Esophagus squamous epithelium (tissue), 5 donors: ENCODE measurements at places on chromosomes 5 and 9.

- no peak for DNase-seq
These were observed 37.2 kb downstream of the TLE1 start for GRCh38 chr9:81652058-81652687.

DNA sequence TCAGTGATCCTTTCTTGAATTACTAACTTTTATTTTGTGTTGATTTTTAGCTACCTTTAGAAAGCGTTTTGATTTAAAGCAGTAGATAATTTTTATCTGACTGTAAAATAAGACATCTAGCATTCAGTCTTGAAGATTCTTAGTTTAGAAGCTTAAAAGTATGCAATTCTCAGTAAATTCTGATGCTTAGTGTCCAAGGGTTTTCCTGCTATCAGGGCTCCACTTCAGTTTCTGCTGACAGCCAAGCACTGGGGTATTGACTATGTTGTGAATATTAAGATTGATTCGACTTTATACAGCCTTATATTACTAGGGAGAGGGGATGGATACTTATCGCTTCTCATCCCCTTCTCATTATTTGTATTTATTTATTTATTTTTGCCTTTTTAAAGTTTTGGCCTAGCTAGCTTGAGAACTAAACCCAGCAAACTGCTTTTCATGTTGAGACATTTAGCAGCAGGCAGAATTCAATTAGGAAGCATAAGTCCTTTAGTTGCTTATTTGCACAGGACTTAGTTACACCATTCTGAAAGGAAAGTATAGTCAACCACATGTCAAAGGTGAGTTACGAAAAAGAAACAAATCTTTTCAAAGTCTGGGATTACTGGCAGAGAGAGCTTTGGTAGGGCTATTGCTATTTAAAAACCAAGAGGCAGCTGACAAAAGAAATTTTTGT is 2.9 kb downstream of the PBX3 start:
- DNase-seq: no peak

DNA sequence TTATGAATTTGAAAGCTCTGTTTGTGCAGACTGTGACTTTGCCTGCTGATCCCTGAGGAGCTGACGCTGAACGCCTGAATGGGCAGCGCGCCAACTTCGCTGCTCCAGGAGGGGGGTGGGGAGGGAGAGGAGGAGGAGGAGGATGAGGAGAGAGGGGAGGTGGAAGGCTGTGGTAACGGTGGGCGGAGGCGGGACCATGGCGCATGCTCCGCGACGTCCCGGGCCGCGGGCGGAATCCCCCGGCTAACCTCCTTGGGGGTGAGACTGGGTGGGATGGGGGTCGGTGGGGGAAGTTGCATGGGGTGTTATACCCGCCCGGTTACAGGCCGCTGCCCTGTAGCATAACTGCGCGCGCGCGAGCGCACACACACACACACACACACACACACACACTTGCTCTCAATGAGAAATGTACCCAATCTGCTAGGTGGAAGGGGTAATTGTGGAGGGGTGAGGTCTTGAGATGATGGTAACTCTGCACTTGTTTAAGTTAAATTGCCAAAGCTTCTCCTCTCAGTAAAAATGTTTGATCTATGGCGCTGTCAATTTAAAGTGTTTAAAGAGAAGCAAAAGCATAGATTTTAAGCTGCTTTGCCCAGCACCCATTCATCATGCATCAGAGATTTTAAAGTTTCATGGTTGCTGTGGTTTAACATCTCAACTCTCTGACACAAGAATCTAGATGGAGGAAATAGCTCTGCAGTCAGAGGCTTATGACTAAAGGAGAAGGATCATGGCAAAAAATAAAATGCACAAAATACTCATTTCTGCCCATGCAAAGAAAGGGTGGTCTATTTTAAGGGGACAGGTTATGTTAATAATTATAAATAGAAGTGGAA is 76.6 kb upstream of the TBCA start:
- DNase-seq: no peak

DNA sequence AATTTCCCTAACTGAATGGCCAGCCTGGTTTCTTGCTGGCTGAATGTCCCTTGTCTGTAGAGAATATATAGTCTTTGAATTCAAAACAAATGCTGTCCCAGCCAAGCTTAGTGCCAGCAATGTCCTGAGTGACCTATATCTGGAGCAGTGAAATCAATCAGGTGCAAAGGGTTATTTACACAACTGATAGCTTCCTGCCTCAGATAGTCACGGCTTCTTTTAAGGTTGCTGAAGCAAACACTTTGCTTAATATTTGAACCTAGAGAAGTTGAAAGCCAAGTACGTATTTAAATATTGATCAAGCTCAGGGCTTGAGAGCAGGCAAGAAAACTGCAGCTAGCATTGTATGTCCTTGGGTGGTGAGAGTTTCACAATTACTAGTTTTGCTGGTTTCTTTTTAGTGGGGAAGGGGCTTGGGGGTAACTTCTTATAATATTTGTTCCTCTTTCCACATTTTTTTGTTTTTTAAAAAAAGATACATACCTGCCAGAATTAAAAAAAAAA is 2.0 kb upstream of the ARHGEF28 start:
- no peak for DNase-seq

- DNase-seq: no peak
These were observed 14.5 kb downstream of the CATSPER3 start for GRCh38 chr5:134982230-134982629.

DNA sequence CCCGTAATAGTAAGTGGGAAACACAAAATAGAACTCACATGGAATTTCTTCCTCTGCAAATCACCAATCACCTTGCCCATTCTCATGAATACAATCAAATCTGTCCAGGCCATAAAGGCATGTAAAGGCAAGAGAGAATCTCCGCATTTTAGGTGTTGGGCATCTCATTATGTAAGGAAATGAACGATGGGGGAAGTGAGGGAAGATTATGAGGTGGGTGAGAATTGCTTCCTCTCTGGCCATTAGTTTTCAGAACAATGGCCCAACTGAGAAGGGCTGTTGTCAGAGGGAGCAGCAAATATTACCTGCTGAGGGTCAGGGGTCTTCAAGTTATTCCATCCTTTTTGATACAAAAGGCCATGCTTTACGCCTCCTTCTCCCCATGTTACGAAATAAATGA is 455.1 kb downstream of the ARHGEF28 start:
- DNase-seq: no peak

DNA sequence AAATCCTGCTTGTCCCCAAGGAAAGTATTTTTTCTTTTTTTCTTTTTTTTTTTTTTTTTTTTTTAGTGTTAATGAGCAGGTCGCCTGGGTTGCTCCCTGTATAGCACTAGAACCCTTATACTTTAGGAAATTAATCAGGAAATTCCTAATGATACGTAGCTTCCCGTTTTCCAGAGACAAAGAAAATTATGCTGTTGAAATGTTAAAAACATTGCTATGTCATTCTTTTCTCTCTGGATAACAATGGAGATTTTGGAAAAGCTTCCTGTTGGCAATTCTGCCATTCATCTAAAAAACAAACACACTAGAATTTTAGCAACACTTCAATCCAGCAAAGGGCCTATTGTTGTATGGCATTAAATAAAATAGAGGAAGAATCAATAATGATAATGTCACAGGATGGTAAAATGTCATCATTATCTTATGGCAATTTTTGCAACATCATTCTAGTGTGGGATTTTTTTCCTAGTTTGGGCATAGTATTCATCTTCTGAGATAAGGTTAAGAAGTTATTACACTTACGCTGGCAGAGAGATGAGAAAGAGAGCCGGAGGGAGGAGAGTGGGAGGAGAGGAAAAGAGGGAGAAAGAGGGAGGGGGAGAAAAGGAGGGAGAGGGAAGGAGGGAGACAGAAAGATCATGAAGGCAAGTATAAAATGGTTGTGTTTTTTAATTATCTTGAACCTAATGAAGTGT is 315.8 kb upstream of the PDE4D start:
- DNase-seq: no peak

DNA sequence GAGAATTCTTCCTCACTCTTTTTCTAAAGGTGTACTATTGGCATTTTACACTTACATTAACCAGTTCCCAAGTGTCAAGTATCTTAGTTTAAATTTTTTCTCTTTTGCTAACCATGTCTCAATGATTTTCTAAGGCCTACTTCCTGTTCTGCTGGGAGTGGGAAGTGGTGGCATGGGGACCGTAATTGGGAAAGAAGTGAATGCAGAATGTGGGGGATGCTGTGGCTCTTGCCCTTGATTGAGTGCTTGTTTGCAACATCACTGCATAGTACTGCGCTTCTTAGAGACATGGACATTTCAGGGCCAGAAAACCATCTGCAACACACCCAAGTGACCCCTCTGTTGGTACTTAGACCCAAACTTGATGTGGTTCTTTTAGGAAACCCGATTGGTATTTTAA is 32.8 kb downstream of the MRRF start:
- DNase-seq: no peak

- DNase-seq: no peak
These were observed 217.0 kb downstream of the DMRT2 start for GRCh38 chr9:1267141-1267570.

- no peak for DNase-seq
These were observed 50.5 kb upstream of the RNU6ATAC start for GRCh38 chr9:134214766-134215419.

GRCh38 chr9:112552229-112553056 is 65.8 kb downstream of the KIAA1958 start:
- no peak for DNase-seq

DNA sequence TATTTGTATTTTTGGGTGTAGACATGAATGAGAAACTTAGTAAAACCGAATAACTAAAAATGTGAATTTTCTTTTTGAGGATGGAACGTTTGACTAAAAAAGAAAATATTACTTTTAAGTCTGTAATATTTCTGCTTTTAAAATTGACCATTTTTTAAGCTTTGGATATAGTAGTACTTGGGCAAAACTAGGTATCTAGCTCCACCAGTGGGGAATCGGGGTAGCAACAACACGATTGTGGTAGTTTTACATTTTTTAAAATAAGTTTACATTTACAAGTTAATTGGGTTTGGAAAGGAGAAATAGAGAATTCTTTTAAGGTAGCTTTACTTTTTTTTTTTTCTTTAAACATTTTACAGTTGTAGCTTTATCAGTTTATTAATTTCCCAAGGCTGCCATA is 154.4 kb downstream of the MAN2A1 start:
- DNase-seq: no peak

- DNase-seq: no peak
These were observed 8.3 kb downstream of the LPCAT1 start for GRCh38 chr5:1515311-1515920.

DNA sequence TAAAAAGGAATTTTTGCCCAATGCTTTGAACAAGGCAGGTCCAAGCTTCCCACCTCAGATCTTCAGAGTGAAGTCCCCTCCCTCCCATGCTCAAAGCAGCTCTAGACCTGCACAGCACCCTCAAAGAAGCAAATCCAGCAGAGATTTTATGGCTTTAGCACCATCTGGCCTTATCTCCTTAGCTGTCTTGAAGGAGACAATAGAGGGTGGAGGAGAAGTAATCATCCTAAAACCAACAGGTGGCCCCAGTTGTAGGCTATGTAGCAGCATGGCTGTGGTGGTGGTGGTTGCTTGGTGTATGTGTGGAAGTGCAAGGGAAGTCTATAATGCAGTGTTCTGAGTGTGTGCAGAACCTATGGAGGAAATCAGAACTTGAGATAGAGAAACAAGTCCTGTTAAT is 140.1 kb downstream of the GRIA1 start:
- DNase-seq: no peak

- DNase-seq: no peak
These were observed 69.4 kb downstream of the MSX2 start for GRCh38 chr5:174793684-174794328.

GRCh38 chr5:79853676-79854418 is 137.2 kb downstream of the MTX3 start:
- no peak for DNase-seq

- DNase-seq: no peak
These were observed 88.7 kb downstream of the BASP1 start for GRCh38 chr5:17305964-17306725.

GRCh38 chr5:72394688-72395087 is 74.5 kb downstream of the PTCD2 start:
- DNase-seq: no peak

DNA sequence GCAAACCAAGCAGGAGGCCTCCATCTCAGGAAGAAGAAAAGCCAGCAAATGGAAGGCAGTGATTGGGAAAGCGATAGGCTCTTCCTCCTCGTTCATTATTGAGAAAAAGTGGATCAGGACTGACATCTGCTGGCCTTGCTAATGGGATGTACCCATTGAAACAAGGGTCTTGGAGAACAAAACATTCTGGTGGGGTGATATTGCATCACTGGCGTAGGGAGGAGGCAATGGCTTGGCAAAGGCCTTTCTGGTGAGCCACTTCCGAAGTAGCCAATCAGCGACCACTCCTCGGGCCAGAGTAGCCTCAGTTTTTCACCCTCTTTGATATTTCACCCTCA is 86.7 kb upstream of the NFIB start:
- no peak for DNase-seq

- no peak for DNase-seq
These were observed 251.7 kb downstream of the PSAT1 start for GRCh38 chr9:78548670-78549069.

- no peak for DNase-seq
These were observed 98.1 kb upstream of the NMUR2 start for GRCh38 chr5:152503206-152503605.

DNA sequence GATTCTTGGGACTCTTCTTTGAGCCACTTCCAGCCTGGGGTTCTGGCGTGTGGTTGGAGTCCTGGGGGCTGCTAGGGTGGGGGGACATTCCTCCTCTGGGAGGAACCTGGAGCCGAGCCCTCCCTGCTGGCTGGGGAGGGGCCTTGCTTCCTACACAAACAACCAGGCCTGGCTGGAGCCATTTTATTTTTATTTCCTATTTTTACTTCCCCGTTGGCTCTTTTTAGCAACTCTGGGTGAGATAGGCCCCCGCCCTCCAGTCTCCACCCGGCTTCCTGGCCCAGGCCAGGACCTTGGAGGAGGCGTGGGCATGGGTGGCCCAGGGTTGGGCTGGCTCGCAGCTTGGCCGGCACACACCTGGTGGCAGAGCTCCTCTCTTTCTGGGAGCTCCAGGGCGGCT is 15.1 kb downstream of the RXRA start:
- no peak for DNase-seq

DNA sequence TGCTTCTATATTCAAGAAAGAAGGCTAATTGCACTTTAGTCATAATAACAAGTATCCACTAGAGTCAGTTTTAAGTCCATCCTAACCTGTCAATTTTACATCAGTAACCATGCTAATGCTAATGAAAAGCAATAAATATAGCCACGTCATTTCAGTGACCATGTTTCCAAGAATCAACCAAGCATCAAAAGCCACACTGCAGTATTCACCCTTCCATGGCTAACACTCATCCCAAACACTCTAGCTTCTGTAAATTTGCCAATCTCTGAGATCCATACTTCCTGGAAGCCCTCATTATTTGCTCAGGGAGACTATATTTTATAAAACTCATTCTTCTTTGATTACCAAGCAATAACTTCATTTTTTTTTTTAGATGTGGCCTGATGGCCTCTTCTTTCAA is 712.0 kb downstream of the CETN3 start:
- DNase-seq: no peak
